ENCODE measurements at places on chromosomes 1 and 21. TPM values are rescaled to one million over a fixed set of nuclear protein-coding genes. Genes with fewer than 3 reads are reported as not detected.

DNA sequence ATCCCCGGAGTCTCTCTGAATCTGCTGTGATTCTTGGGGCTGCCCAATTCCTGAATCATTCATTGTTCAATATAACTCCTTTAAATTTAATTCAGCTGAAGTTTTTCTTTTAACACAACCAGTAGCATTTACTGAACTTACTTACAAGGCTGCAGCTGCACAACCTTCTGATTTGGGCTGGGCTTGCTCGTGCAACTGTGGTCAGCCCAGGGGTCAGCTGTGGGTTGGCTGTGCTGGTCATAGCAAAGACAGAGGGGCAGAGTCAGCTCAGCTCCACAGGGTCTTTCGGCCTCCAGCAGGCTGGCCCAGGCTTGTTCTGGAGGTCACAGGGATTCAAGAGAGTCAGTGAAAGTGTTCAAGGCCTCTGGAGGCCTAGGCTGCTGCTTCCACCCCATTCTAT, 186.1 kb downstream of the MATN1 start:
- H3K27me3 ChIP-seq, result no peaks in the 10 kb centered on the region
- no peak for DNase-seq
- no peaks in the 10 kb centered on the region for H3K36me3 ChIP-seq

DNA sequence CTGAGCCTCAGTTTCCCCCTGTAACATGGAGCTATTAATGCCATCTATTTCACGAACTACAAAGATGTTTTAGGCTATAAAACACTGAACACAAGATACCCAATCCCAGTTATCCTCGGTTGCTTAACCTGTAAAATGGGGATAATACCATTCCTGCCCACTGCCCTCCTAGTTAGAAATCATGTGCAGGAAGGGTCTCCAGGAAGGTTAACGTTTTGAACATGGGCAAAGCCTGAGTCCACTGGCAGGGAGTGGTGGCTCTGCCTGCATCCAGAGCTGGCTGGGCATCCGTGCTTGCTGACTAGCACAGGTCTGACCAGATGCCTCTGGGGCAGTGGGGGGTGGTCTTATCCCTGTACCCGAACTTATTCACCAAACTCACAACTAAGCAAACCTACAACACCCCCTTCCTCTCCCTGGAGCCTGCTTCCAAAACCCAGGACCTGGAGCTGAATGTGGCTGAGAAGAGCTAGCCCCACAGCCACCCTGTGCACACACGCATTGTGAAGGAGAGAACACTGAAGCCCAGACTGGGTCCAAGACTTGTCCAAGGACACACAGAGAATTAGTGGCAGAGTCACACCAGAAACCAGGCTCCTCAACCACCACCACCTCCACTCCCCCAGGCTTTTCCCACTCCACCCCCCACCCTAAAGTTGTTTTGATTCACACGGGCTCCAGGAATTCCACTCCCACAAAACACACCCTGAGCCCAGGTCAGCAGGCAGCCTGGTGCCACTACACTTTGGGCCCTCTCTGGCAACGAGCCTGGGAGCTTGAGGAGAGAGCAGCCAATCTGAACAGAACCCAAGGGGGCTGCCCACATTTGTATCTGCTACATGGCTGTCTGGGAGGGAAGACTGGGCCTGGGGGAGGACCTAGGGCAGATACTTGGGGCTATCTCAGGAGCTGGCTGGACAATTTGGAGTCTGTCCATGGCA, 1.6 kb downstream of the E2F2 start:
- H3K4me1 ChIP-seq, result peaks cover 9% of the 10 kb centered on the region
- H3K27ac ChIP-seq, result no peak overlapping the region
- no peak for DNase-seq
- H3K36me3 ChIP-seq, result no peaks in the 10 kb centered on the region
- peaks cover 3% of the 10 kb centered on the region for H3K27me3 ChIP-seq

- H3K4me3 ChIP-seq, result no peak overlapping the region
- peak; percentile 14 for DNase-seq
- H3K27me3 ChIP-seq, result no peaks in the 10 kb centered on the region
These were observed 81.9 kb upstream of the HAO2 start for GRCh38 chr1:119286587-119287181.

DNA sequence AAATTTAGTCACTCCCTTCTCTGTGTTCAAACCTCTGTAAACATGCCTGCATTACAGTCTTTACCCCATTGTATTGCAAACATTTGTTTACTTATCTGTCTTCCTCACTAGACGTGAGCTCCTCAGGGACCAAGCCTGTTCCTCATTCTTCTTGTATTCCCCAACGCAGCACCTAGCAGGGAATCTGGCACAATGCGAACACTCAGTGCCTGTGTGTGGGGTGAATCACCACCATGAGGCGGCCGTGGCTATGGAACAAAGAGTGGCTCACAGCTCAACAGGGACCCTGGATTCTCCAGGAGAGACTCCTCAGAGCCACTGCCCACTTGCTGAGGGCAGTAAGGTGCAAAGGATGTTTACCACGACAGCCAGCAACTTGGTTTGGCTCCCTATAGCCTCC, 95.9 kb downstream of the DDX20 start:
- H3K27ac ChIP-seq, result no peak overlapping the region
- no peak overlapping the region for H3K4me3 ChIP-seq
- no peaks in the 10 kb centered on the region for H3K36me3 ChIP-seq
- peaks cover 2% of the 10 kb centered on the region for H3K27me3 ChIP-seq
- H3K4me1 ChIP-seq, result no peaks in the 10 kb centered on the region

COA6 gene
- 19.9 TPM for total RNA-seq

AGTRAP gene
- total RNA-seq, result 38.7 TPM

All from astrocyte (in vitro differentiated cells and primary cell).